ENCODE measurements at places on chromosomes 12 and 14.
A peak's percentile ranks its signal among the peaks of the same experiment; 100 is the strongest.

DNA sequence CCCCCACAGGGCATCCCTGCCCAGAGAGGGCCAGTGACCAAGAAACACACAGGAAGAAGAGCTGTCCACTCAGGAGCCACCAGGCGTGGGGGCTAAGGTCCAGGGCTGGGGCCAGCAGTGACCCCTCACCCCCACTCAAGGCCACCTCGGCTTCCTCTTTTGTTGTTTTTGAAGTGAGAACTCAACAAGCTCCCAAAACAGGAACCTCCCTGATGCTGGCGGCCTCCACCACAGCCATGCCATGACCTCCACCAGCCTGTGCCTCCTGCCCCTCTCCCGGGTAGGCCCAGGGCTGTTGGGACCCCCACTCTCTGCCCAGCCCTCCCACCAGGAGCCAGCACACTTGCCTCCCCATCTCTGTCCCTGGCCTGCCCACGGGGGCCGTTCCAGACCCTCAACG, 7.8 kb downstream of the AKT1 start:
- DNase-seq, result no peak

DNA sequence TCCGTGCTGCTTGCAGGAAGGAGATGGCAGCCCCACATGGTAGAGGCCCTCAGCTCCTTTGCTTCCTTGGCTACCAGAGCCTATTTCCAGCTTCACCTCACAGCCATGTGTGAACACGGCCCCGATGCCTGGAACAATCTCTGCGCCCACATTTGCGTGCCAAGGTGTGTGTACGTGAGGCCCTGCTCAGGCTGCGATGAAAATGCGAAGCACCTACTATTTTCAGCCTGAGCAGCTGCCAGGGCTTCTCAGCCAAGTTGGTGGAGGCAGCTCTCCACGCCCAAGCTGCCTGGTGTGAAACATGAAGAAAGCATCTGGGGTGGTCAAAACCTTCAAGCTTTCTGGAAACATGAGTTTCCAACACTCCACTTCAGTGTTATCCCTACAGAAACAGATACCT, 177.8 kb upstream of the EGLN3 start:
- DNase-seq, result no peak

DNA sequence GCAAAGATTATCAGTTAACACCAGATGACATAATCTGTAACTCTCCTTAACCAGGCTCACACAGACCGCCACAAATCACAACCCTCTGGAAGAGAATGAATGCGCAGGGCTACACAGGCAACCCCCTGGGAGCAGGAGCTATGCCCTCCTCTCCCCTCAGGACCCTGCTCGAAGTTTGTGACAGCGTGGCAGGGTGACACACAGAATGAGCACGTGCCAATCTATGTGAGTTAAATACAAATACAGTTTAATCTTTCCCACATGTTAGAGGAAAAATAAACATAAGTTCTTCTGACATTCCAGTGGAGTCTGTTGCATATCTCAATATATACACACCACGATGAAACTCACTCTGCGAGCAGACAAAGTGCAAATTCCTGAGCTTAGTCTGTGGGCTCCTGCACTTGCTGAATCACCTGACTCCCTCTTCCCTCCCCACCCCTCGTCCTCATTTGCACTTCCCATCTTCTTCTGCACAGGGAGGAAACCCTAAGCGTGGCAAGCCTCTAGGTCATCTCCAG, 37.6 kb downstream of the BCAT1 start:
- DNase-seq, result peak; percentile 79

DNA sequence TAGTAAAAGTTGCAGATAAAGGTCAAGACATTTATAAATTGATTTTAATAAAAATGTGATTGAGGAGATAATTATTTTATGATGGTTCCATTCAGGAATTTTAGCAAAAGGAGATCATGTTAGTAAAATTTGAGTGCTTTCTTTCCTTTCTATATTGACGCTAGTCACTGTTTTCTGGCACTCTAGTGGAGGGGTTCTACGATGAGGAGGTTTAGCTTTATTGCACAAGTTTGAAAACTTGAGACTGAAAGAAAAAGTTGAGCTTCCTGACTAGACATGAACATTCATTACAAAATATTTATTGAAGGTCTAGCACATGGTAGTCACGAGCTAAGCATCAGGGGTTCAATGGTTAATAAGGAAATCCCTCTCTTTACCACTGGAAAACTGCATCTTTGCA, 336.1 kb downstream of the SNAPC1 start:
- DNase-seq, result no peak

DNA sequence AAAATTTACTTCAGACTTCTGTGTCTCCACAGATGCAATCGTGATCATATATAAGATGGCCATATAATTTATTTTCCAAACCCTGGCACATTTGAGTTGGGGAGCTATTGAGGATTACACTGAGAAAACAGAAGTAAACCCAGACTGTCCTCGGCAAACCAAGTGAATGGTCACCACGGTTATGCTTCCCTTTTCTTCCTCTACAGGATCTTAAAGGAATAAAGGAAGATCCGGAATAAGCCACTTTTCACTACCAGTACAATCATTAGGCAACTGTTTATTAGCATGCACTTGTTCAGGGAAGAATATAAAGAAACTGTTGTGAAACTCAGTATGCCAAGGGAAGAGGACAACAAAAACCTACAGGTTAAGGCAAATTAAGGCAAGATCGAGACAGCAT, 27.6 kb downstream of the SBNO1 start:
- no peak for DNase-seq

DNA sequence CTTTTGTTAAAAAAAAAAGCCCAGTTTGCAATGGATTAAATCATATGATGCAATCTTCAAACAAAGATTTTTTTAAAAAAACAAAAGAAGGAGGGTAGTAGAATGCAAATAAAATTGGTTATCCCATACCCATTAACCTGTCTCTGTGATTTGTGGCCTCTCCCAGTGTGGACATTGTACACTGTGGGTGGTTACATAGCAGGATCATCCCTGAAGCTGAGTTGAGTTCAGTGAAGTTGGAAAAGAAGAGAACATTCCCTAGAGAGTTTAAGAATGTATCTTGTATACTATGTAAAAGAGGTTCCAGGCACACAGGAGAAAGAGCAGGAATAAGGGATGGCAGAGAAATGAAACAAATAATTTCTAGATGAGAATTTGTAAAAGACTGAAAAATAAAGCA, 142.4 kb upstream of the SLC16A7 start:
- no peak for DNase-seq

DNA sequence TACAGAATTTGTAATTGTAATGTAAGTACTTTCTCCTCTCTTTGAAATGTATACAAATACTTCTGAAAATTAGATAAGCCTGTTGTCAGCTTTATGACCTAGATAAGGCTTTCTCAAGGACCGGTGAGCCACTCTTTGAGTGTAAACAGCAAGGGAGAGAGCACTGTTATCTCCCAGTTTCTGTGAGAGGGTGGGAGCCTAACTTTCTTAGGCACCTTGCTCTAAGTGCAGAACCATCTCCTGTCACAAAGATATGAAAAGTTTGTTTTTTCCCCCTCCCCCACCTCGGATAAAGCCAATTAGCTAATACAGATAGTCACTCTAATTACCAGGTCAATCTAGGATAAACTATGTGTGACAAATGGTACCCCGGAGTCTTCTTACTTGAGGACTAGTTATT, 35.8 kb downstream of the CAPS2 start:
- no peak for DNase-seq

DNA sequence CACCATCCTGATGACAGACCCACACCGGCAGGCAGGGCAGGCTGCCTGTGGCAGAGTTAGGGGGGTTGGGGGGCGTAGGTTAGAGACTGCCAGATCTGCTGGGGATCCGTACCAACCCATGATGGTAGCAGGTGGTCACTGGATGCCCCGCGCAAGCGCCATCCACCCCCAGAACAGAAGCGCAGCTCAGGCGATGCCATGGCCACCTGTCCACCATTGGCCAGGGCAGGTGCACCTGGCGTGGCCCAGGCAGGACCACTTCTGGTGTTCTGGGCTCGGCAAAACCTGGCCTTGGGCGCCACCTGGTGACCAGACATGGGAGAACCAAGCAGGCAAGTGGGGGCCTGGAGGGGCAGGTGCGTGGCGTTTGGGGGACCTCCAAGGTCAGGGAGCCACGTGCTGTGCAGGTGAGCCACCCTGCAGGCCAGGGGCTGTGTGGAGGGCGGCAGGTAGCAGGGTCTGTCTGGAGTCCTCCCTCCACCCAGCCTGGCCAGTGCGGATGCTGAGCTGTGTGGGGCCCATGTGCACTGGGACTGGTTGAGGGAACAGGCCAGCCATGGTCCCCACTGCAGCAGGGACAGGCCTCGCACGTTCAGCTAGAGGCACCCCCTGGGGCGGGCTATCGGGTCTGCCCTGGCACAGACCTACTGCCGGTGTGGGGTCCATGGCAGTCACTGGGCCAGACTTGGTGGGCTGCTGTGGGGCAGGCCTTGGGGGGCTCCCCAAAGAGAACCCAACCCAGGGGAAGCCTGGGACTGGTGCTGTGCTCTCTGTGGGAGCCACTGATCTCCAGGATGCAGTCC, 15.6 kb downstream of the BAG5 start:
- DNase-seq, result peak; percentile 73

- DNase-seq, result no peak
Observed at GRCh38 chr12:108475396-108475795, 39.7 kb upstream of the FICD start.

DNA sequence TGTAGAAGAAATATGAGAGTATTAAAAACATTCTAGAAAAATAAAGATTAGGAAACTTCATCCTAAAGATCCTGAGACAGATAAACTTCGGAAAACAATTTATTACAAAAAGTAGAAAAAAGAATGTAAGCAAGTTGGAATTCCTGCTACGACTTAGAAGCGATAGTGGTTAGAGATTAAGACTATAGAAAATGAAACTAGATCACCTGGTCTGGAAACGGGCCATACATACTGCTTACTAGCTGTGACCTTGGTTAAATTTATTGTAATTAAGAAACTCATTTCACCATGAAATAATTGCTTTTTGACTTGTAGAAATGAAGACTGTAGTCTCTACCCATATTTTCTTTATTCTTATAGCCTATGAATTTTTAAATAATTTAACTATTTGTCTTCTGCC, 614.1 kb downstream of the SLC16A7 start:
- no peak for DNase-seq

- no peak for DNase-seq
Observed at GRCh38 chr12:6899837-6900519, 4.6 kb upstream of the LRRC23 start.

- DNase-seq, result peak; percentile 62
Observed at GRCh38 chr14:74804219-74804825, 41.2 kb downstream of the YLPM1 start.

GRCh38 chr12:29782871-29783772, 620 bp downstream of the TMTC1 start:
- DNase-seq, result peak; percentile 2

- DNase-seq, result peak; percentile 4
Observed at GRCh38 chr12:93847517-93848474, 170.6 kb downstream of the CRADD start.

GRCh38 chr14:35366056-35366451, 38.5 kb downstream of the NFKBIA start:
- DNase-seq, result peak; percentile 60

DNA sequence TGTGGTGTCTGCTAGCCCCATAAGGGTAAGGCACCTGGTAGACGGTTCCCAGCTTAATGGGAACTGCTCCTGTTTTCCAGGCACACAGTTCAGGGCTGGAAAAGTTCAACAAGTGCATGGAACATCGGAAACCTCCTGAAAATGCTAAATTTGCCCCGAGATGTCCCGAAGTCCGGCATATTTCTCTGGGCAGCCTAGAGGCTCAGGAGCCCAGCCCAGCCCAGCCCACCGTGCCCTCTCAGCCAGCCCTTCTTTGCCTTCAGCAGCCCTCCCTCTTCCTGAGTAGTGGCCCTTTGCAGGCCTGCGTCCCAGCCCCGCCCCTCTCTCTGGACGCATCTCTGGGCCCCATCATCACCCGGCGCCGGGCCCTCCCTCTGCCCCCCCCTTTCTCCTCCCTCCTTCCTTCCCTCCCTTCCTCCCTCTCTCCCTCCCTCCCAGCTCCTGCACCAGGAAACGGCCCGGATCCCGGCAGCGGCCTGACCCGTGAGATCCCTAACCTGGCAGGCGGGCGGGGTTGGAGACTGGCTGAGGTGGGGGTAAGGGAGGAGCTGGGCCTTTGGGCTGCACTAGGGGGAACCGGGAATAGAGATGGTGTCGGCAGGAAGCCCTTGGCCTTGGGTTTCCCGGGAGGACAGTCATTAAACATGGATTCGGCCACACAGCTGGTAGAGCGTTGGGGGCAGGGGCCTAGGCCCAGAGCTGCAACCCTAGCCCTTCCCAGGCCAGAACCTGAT, at the start of gene BCL2L2:
TSS of gene BCL2L2 (plus strand) at position 422 of the 734 bp plus-strand sequence. CDS start 935 bp downstream, outside the sequence.
- DNase-seq, result peak; percentile 91

DNA sequence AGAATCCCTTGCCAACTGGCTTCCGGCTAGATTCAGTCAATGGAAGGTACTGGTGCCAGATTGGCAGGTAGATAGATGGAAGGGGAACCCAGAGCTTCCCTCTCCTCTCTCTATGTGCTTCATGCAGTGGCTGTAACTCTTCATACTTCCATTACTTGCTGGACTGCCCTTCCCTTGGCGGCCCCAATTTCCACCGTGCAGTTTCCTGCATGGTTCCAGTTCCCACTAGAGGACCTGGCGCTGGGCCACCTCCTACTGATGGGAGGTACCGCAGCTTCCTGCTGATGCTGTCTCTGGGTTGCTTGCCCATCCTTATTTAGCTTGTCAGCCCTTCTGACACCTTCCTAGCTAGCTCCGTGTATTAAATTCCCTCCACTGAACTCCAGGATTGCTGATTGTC, 226.4 kb downstream of the ANO2 start:
- no peak for DNase-seq

DNA sequence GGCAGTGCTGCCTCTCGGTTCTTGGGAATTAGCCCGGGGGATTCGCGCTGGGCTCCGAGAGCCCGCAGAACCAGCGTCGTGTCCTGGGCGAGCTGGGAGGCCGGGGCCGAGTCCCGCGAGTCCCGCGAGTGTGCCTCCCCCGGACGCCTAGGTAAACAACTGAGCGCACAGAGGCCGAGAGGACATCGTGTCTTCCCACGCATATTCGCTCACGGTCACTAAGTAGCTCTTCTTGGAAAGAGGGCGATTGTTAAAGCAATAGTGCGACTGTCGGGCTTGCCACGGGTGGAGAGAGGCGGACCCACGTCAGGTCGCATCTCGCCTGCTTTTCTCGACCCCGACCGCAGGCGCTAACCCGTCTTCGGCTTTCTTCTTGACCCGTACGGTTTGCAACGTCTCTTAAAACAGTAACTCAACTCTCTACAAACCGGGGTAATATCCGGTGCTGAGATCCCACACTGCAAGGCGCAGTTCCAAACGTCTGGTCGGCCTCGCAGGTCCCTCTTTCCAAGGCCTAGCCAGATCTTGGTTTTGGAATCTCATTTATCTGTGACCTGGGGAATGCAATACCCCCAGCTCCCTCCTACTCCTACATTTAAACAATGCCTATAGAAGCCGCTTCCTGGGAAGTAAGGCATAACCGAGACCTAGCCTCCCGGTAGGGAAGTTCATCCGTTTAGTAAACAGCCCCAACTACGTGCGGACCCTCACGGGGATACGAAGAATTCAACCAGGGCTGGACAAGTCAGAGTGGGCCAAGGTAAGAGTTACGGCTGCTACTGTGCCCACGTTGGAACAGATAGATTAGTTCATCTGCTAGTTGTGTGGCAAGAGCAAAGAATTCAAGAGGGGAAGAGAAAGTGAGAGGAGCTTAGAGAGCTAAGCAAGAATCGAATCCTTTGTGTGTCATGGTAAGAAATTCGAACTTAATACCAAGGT, 736 bp upstream of the PHLDA1 start:
- peak; percentile 73 for DNase-seq

Measured in kidney tubule cell (primary cell).